ENCODE measurements at places on chromosomes 11 and 22.

- peaks cover 44% of the 10 kb centered on the region for H3K4me1 ChIP-seq
- DNase-seq = no peak
- H3K27me3 ChIP-seq = no peaks in the 10 kb centered on the region
- H3K36me3 ChIP-seq = no peaks in the 10 kb centered on the region
- H3K4me3 ChIP-seq = peak overlapping the region; percentile 55
Observed at GRCh38 chr11:66311470-66311964, 5.3 kb downstream of the CD248 start.

GRCh38 chr22:27358096-27358870 lies 443.3 kb downstream of the MN1 start:
- no peaks in the 10 kb centered on the region for H3K27me3 ChIP-seq
- H3K36me3 ChIP-seq = no peaks in the 10 kb centered on the region
- no peak overlapping the region for H3K27ac ChIP-seq
- no peak overlapping the region for H3K4me3 ChIP-seq
- H3K4me1 ChIP-seq = no peaks in the 10 kb centered on the region
- no peak for DNase-seq

- no peak overlapping the region for H3K27ac ChIP-seq
- H3K36me3 ChIP-seq = no peaks in the 10 kb centered on the region
- no peaks in the 10 kb centered on the region for H3K27me3 ChIP-seq
- no peak for DNase-seq
- no peak overlapping the region for H3K4me3 ChIP-seq
Observed at GRCh38 chr22:28269277-28269676, 350.2 kb upstream of the PITPNB start.

- H3K4me1 ChIP-seq = no peaks in the 10 kb centered on the region
- DNase-seq = no peak
- H3K27me3 ChIP-seq = no peaks in the 10 kb centered on the region
- H3K4me3 ChIP-seq = no peak overlapping the region
- no peak overlapping the region for H3K27ac ChIP-seq
Observed at GRCh38 chr11:100965346-100965745, 164.3 kb downstream of the PGR start.

DNA sequence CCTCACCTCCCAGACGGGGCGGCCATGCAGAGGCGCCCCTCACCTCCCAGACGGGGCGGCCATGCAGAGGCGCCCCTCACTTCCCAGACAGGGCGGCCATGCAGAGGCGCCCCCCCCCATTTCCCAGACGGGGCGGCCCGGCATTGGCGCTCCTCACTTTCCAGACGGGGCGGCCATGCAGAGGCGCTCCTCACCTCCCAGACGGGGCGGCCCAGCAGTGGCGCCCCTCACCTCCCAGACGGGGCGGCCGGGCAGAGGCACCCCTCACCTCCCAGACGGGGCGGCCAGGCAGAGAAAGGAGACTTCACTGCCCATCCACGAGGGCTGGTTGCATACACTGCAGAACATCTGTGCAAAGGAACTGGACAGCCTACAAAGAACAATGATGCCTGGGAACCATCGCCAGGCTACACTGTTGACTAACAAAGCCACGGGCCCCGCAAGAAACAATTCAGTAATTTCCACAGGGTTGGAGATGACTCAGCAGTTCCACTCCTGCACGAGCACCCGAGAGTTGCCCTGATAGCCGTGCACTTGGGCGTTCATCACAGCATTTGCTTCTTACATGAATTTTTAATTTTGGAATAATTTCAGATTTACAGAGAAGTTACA lies 58.7 kb downstream of the CTTN start:
- H3K36me3 ChIP-seq = no peaks in the 10 kb centered on the region
- DNase-seq = peak; percentile 19
- no peaks in the 10 kb centered on the region for H3K4me1 ChIP-seq

GRCh38 chr22:22111983-22112382 lies 129.4 kb upstream of the TOP3B start:
- H3K36me3 ChIP-seq = no peaks in the 10 kb centered on the region
- H3K27ac ChIP-seq = no peak overlapping the region
- no peak overlapping the region for H3K4me3 ChIP-seq
- no peak for DNase-seq
- H3K27me3 ChIP-seq = no peaks in the 10 kb centered on the region
- no peaks in the 10 kb centered on the region for H3K4me1 ChIP-seq

GRCh38 chr22:37175414-37176281 lies 12.4 kb downstream of the C1QTNF6 start:
- DNase-seq = no peak
- no peaks in the 10 kb centered on the region for H3K4me1 ChIP-seq
- H3K27ac ChIP-seq = no peak overlapping the region
- no peaks in the 10 kb centered on the region for H3K27me3 ChIP-seq
- H3K4me3 ChIP-seq = no peak overlapping the region

- no peaks in the 10 kb centered on the region for H3K36me3 ChIP-seq
- H3K4me1 ChIP-seq = no peaks in the 10 kb centered on the region
- peak; percentile 66 for DNase-seq
- no peak overlapping the region for H3K4me3 ChIP-seq
- H3K27me3 ChIP-seq = no peaks in the 10 kb centered on the region
Observed at GRCh38 chr11:11028017-11028692, 170.3 kb upstream of the ZBED5 start.

DNA sequence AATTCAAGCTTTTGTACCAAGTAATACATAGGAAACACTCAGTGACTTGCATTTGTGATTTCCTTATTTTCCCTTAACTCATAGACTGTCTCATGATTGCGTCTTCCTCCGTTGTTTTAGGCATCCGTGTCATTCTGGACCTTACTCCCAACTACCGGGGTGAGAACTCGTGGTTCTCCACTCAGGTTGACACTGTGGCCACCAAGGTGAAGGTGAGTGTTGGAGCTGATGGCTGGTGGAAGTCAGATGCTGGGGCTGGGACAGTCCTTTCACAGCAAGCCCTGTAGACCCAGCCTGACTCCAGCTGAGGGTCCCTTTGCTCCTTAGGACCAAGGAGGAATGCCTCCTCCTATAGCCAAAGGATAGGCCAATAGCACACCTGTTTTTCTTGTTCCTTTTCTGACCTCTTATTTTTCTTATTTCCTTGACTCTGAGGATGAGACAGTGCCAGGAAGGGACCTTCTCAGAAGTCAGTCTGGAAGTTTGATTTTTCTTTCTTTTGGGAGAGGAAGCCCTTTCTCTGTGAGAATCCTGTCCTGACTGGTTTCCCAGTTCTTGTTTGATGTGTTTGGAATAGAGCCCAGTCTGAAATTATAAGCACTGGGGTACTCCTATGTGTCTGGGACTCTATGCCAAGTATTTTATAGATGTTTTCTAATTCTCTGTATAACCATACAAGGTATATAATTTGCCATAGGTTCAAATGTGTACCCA lies 2.2 kb downstream of the SLC3A2 start:
- peaks cover 64% of the 10 kb centered on the region for H3K36me3 ChIP-seq
- peak overlapping the region; percentile 72 for H3K4me3 ChIP-seq
- H3K27ac ChIP-seq = peak overlapping the region; percentile 98
- no peak for DNase-seq

DNA sequence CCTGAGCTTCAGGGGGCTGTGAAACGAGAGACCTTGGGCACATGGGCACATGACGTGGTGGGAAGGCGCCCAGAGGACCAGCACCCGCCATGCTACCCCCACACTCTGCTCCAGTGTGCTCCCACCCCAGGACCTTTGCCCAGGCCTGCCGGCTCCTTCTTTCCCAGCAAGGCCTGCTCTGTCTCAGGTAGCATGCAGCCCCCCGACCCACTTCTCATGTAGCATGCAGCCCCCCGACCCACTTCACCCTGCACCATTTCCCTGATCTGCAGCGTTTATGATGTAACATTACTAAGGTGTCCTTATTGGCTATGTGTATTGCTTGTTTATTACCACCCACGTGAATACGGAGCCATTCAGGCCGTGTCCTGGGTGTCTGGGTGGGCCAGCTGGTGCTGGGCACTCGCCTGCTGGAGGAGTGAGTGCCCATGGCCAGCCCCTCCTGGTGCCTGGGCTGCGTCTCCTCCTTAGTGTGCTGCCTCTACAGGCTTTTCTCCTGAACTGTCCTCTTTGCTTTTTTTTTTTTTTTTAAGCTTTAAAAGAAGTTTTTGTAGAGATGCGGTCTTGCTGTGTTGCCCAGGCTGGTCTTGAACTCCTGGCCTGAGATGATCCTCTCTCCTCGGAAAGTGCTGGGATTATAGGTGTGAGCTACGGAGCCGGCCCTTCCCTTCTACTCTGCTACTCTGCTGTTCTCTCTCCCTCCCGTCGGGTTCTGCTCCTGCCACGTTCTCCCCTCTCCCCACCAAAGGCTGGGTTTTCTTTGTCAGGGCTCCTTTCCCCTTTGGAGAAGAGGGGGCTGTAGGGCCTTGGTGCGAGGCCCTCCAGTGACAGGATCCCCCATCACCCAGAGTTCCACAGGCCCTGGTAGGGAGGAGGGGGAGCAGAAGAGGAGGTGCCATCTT lies 29.4 kb downstream of the LRP5 start:
- DNase-seq = no peak
- no peaks in the 10 kb centered on the region for H3K27me3 ChIP-seq
- peaks cover 35% of the 10 kb centered on the region for H3K4me1 ChIP-seq
- no peak overlapping the region for H3K4me3 ChIP-seq
- H3K27ac ChIP-seq = peak overlapping the region; percentile 72

- no peaks in the 10 kb centered on the region for H3K36me3 ChIP-seq
- H3K27me3 ChIP-seq = no peaks in the 10 kb centered on the region
- H3K4me3 ChIP-seq = no peak overlapping the region
Observed at GRCh38 chr11:88231894-88232482, 56.7 kb upstream of the RAB38 start.

DNA sequence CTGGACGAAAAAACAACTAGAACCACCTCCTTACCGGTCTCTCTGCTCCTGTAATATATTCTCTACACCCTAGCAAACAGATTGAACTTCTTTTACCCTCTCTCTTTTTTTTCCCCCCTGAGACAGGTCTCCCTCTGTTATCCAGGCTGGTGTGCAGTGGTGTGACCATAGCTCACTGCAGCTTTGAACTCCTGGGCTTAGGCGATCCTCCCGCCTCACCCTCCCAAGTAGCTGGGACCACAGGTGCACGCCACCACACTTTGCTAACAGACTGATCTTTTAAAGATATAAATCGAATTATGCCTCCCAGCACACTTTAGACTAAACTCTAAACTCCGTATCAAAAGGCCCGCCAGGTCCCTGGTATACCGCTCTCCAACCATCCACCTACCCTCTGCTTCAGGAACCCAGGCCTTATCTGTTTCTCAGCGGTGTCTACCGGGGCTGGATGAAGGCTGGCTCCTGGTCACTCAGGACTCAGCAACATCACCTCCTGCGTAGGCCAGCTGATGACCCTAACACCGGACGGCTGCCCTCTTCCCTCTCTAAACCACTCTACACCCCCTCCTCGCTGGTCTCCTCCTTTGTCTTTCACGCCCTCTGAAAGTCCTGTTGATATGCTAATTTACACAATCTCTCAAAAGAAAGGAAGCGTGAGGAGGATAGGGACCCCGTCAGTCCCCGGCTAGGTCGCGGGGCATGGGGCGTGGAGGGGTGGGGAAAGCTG lies 745 bp downstream of the C22orf39 start:
- H3K27ac ChIP-seq = peak overlapping the region; percentile 92
- peaks cover 6% of the 10 kb centered on the region for H3K4me1 ChIP-seq
- H3K4me3 ChIP-seq = peak overlapping the region; percentile 96
- DNase-seq = no peak
- H3K27me3 ChIP-seq = no peaks in the 10 kb centered on the region

DNA sequence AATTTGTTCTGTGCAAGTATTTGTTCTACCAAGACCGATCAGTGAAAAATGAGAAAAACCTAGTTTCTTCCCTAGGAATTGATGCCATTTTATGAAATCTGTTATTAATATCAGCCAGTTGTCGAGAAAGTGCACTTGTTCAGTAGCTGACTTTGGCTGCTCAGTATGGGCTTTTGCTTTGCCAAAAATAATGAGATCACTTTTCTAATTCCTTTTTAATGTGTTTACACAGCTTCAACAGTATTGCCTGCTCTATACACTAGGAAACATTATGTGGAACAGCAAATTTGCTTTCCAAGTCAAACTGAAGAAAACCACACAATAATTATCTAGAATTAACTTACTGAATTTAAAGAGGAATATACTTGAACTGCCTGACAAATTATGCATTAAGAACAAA lies 34.4 kb downstream of the SCUBE2 start:
- H3K27me3 ChIP-seq = no peaks in the 10 kb centered on the region
- no peak overlapping the region for H3K4me3 ChIP-seq
- H3K36me3 ChIP-seq = no peaks in the 10 kb centered on the region
- H3K4me1 ChIP-seq = no peaks in the 10 kb centered on the region
- DNase-seq = no peak

DNA sequence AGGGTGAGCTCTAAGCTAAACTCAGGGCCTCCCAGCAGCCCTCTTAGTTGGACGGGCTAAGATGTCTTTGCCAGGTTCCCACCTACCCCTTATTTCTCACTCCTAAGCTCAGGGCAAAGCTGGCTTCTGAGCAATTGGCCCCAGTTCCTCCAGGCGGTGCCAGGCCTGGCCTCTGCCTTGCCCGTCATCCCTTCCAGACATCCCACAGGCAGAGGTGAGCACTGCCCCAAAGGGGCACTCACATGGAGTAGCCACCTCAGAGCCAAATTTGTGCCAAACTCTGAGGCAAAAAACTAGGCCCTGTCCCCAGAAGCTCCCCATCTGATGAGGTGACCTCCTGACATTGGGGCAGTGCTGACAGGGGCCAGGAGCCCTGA lies 9.7 kb downstream of the RHOD start:
- H3K27me3 ChIP-seq = no peaks in the 10 kb centered on the region
- H3K36me3 ChIP-seq = no peaks in the 10 kb centered on the region

- peak overlapping the region; percentile 95 for H3K27ac ChIP-seq
- DNase-seq = peak; percentile 39
- H3K36me3 ChIP-seq = peaks cover 69% of the 10 kb centered on the region
- H3K27me3 ChIP-seq = no peaks in the 10 kb centered on the region
Observed at GRCh38 chr22:20118300-20119020, 1.4 kb upstream of the TRMT2A start.

GRCh38 chr11:68036717-68037239 lies 2.0 kb upstream of the TCIRG1 start:
- H3K27ac ChIP-seq = no peak overlapping the region
- H3K4me1 ChIP-seq = peaks cover 30% of the 10 kb centered on the region
- H3K36me3 ChIP-seq = peaks cover 21% of the 10 kb centered on the region
- DNase-seq = no peak
- H3K4me3 ChIP-seq = no peak overlapping the region

GRCh38 chr11:74400606-74401005 lies 2.4 kb upstream of the PGM2L1 start:
- DNase-seq = no peak
- no peaks in the 10 kb centered on the region for H3K27me3 ChIP-seq
- H3K4me1 ChIP-seq = no peaks in the 10 kb centered on the region
- H3K27ac ChIP-seq = no peak overlapping the region

- peaks cover 32% of the 10 kb centered on the region for H3K27me3 ChIP-seq
- no peaks in the 10 kb centered on the region for H3K4me1 ChIP-seq
- no peak overlapping the region for H3K4me3 ChIP-seq
- no peak for DNase-seq
- H3K27ac ChIP-seq = no peak overlapping the region
Observed at GRCh38 chr22:43858156-43858895, 4.0 kb downstream of the SULT4A1 start.

Data from A673 (cell line).